ENCODE measurements at places on chromosomes 3 and 15. TPM values are rescaled to one million over a fixed set of nuclear protein-coding genes. Genes with fewer than 3 reads are reported as not detected.
A peak's percentile ranks its signal among the peaks of the same experiment; 100 is the strongest.

Gene IL5RA
- polyA plus RNA-seq: not detected

Gene TRAT1
- not detected for polyA plus RNA-seq

Gene OSTN
- 6.6 TPM for polyA plus RNA-seq

Gene GRAMD1C
- 0.97 TPM for polyA plus RNA-seq

Gene ISG20
- polyA plus RNA-seq: 15.8 TPM

Gene VIPR1
- 17.3 TPM for polyA plus RNA-seq

Gene ACSBG1
- polyA plus RNA-seq: 0.47 TPM

DNA sequence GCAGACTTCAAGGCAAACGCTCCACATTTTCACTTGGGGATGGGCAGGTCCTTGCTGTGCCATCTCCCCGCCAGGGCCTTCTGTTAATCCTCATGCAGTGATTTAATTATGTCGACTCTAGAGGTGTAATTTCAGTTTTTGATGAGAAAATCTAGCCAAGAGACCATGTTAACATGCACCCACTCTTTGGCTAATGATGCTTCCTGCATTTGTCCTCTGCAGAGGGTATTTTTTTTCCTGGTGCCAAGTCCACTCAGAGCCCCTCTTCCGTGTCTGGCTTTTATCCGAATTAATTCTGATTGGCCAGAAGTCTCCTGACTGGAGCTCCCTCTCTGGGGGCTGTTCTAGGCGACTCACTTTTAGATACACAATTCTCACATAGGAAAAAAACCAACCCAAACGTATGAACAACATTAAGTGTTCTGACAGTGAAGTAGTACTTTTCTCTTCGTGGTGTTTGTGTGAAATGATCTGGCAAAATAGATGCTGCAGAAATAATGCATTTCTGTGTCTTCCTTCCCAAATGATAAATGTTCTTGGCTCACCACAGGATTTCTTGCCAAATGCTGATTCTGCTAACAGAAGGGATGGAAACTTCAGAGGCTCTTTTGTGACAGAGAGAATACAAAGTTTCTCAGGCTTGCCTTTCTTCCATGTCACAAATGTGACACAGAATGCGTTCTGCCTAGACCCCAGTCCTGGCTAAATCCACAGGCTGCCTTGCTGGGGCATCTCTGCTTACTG lies 190.0 kb downstream of the CACNA2D3 start:
- no peak for DNase-seq

- DNase-seq: no peak
Measured at GRCh38 chr15:60005352-60006202, 1.5 kb downstream of the FOXB1 start.

DNA sequence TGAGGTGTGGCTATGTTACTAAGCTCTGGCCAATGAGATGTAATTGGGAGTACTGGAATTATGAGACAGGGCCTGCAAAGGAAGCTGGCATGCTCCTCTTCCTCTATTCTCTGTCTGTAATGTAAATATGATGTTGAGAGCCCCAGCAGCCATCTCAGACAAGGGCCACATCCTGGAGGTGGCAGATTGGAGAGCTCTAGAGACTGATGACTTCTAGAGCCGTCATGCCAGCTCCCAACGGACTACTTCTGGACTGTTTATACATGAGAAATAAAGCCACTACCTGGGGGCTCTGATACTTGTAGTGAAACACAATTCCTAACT lies 19.7 kb downstream of the PLD1 start:
- no peak for DNase-seq

GRCh38 chr3:98901119-98901391 lies 440 bp downstream of the DCBLD2 start:
- DNase-seq: peak; percentile 77

GRCh38 chr3:123328851-123329635 lies 119.8 kb downstream of the ADCY5 start:
- DNase-seq: peak; percentile 82

DNA sequence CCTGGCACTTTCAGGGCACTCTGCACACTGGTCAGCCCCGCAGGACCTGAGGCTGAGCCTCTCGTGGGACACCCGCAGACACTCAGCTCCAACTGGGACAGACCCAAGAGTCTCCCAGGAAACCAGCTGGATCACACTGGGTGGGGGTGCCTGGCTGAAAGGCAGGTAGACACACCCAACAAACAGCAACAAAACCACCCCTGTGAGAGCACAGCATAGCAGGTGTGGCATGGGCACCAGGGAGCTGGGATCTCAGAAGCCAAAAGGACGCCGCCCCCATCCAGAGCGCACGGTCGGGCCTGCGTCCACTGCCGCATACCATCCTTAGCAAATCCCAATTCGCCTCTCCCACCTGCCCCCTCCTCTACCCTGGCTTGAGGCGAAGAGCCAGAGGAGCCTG lies 154.2 kb upstream of the LINGO1 start:
- DNase-seq: no peak

DNA sequence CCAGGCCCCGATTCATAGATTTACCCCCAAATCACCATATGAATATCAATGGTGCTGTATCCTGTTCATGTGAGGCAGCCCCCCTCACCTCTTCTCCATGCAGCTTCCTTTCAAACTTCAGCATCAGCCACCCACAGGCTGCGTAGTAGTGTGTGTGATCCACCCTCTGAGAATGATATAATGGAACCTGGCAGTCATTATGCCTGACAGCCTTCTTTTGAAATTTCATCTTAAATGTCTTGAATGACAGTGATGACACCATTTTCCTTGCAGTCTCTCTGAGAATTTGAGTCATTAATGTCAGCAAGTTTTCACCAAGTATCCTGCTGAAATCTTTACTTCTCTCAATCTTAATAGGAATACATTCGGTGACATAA lies 3.5 kb upstream of the CLRN1 start:
- DNase-seq: no peak

DNA sequence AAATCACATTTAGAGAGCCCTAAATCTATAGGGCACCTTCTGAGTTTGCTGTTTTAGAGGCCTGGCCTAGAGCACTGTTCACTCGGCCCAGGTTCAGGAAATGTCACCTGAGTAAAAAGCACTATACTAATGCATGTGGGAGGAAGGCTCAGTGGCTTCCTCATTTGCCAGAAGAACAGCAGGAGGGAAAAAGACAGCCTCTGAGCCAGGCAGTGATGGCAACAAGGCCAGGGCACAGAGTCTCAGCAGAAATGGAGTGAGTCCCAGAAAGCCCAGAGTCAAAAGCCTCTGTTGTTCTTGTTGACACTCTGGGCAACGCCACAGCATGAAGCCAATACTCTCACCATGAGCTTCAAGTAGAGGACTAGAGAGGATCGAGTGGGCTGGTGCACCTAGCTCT lies 25.9 kb downstream of the LTF start:
- no peak for DNase-seq

- no peak for DNase-seq
Measured at GRCh38 chr3:127418560-127419147, 130.8 kb upstream of the PRR20G start.

- no peak for DNase-seq
Measured at GRCh38 chr15:85141726-85142125, 160.1 kb downstream of the PDE8A start.

DNA sequence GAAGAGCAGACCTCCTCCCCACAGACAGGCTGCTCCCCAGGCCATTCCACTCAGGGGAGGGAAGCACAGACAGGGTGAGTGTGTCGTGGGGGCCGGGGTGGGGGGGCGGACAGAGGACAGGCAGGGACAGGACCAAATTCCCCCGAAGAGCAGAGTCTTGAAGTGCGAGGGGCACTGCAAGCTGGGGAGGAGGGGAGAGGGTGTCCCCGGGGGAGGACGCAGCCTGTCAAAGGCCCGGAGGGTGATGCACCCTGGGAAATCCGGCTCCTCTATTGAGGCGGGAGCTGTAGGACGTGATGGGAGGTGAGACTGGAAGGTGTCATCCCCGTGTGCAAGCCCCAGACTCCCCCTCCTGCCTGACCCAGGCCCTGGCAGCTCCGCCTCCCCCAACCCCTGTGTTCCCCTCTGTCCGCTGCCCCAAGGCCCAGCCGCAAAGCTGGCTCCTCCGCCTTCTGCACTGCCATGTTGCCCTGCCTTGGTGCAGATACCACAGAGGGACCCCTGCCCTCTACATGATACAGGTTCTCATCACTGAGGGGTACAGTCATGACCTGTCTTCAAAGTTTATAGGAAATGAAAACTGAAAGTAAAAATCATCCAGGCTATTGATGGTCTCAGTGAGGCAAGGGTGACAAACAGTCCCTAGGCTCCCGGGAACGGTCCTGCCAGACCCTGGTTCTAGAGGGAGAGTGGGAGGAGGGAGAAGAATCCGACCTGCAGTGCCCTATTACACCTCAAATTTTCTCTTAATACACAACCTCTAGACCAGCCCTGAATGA lies 76.3 kb upstream of the IQSEC1 start:
- no peak for DNase-seq

DNA sequence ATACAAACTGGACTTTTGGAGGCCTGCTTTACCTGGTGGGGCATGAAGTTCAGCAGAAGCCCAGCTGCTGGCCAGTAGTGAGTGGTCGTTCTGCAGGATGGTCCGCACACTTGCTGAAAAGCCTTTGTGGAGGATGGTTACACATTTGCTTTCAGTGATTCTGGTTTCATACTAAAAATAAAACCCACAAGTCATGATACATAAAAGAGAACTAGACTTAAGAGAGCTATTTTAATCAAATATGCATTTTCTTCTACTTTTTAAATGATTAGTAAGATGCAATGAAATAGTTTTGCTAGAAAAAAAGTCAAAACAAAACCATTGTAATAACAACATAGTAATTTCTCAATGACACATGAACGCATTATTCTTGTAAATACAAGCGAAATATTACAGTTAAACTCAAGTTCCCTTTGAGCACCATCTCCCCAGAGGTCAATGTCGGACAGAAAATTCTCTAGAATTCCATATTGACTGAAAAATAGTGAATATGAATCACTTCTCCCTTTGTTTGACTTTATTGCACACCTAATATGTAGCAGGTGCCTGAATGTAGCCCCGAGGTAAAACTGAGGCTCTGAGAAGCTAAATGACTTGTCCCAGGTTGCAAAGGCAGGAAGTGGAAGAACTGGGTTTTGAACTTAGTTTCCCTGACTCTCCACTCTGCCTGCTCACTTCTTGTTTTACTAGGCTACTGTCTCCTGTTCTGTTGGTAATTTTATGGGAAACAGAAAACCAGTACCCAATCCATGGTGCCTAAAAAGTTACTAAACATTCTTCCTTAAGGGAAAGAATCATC lies 8.3 kb downstream of the IL5RA start:
- DNase-seq: no peak

- DNase-seq: no peak
Measured at GRCh38 chr3:40470701-40471100, 6.2 kb upstream of the ZNF619 start.

DNA sequence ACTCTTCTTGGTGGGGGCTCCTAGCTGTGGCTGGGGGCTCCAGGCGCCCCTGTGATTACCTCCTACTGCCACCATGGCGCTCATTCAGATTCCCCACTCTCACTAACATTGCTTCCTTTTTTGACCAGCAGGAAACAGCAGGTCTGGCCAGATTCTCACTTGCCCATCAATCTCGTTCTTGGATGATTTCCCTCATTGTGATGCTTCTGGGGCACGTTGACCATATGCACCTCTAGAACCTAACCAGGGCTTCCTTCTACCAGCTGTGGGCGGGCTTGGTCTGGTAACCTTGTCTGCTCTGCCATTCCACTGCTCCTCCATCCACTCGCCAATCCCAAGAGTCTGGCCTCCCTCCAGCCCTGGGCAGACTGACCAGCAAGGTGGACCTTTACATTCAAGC lies 35.9 kb upstream of the PTPN23 start:
- DNase-seq: no peak

GRCh38 chr3:134998855-134999254 lies 203.8 kb downstream of the EPHB1 start:
- peak; percentile 1 for DNase-seq

DNA sequence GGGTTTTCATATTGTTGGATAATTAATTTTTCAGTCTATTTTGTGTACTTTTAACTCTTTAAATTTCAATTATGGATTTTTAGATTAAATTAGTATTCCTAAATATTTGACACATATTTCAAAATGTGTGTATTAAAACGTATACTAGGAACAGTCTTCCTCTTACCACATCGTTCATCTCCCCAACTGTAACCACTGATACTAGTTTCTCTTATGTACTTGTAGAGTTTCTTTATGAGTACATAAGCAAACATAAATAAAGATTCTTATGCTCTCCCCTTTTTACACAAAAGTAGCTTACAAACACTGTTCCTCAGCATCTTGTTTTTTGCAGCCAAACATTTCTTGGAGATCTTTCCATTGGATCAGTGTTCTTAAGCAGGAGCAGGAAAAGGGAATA lies 45.9 kb downstream of the CMSS1 start:
- no peak for DNase-seq

GRCh38 chr3:61820306-61820992 lies 259.1 kb downstream of the PTPRG start:
- DNase-seq: no peak

- no peak for DNase-seq
Measured at GRCh38 chr3:11532931-11533391, 110.8 kb downstream of the VGLL4 start.

DNA sequence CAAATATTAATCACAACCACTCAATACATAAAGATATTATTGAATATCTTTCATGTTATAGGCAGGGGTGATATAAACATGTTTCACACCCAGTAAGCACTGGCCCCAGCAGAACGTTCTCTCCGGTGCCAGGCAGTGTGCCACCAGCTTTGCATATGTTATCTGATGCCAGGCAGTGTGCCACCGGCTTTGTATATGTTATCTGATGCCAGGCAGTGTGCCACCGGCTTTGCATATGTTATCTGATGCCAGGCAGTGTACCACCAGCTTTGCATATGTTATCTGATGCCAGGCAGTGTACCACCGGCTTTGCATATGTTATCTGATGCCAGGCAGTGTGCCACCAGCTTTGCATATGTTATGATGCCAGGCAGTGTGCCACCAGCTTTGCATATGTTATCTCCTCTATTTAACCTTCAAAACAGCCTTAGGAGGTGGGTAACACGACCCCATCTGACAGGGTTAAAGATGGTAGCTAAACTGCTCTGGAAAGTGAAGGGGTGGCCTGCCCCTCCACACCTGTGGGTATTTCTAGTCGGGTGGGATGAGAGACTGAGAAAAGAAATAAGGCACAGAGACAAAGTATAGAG lies 6.9 kb downstream of the MUC20 start:
- no peak for DNase-seq

DNA sequence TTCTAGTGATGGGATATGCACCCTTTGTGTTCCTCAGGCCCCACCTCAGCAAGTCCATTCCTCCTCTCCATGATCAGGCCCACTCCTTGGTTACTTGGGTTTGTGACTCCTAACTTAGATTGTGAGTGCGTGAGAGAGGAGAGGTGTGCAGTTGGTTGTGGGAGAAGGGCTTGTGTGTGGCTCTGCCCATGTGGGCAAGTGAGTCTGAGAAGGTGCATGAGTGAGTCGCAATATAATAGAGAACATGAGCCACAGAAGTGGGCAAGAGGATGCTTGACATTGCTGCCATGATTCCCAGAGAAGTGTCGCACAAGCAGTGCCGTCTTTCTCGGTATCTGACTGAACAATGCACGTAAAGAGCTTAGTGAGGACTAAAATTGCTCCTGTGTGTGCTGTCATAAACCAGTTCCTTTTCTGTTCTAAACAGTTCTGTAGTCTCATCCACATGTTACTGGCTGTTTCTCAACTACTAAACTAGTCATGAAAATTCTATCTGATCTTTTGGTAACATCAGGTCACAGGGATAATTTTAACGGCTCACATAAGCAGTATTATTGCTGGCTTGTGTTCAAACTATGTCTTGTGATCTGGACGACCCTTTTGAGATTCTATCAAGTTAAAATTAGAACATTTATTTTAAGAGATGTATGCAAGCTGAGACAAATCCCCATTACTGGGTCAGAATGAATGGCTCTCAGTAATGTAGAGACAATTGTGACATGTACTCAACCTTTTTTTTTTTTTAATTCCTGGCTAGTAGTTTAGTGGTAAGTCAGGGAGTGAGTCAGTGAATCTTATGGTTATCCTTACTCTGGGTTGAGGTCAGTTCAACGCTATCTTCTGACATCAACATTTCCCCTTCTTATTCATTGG lies 25.6 kb downstream of the GYG1 start:
- no peak for DNase-seq
